ENCODE measurements at places on chromosomes 5 and 9.
A peak's percentile ranks its signal among the peaks of the same experiment; 100 is the strongest.

GRCh38 chr5:34021334-34021733, 13.5 kb upstream of the AMACR start:
- DNase-seq = no peak

- peak; percentile 34 for DNase-seq
Observed at GRCh38 chr5:33300209-33300742, 140.5 kb upstream of the TARS1 start.

DNA sequence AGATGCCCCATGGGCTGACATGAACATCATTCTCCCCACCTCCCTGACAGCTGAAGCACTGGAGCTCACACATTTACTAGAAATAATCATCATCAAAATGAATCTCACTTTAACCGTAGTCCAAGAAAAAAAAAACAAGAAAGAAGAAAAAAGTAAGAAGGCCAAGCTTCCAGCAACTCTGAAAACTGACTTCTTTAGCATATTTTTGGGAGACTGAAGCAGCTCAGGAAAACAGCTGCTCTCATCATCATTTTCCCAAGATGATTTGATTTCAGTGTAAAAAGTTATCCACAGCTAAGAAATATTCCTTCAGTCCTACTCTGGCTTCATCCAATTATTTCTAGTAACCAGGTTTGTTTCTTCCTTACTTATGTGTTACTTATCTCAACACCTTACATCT, 91.7 kb downstream of the GLDC start:
- DNase-seq = no peak

GRCh38 chr9:84613431-84613830, 56.1 kb upstream of the NTRK2 start:
- DNase-seq = no peak

DNA sequence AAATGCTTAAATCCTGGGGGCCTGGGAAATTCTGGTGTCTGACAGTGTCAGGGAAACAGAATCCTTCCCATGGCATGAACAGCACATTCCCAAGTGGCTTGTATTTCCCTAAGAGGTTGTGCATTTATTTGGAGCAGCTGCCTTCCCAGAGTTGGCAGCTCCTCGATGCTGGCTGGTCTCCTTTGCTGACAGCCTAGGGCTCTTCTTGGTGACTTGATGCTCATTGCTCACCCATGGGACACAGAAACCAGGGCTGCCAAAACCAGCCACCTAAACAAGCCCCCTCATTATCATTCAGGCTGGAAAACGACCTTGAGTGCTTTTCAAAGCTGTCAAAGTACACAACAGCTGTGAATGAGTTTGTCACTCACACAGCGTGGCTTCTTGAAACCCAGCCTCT, 24.2 kb downstream of the ENHO start:
- DNase-seq = no peak

- peak; percentile 44 for DNase-seq
Observed at GRCh38 chr5:82594097-82594496, 315.9 kb upstream of the RPS23 start.

- peak; percentile 97 for DNase-seq
Observed at GRCh38 chr5:134738133-134738962, at the start of gene CAMLG. Gene CAMLG, plus strand, starts transcription at chr5:134738548. Its CDS starts 73 bp downstream, at chr5:134738621.

All from amniotic epithelial cell (primary cell).